ENCODE measurements at places on chromosomes 5 and 9.

DNA sequence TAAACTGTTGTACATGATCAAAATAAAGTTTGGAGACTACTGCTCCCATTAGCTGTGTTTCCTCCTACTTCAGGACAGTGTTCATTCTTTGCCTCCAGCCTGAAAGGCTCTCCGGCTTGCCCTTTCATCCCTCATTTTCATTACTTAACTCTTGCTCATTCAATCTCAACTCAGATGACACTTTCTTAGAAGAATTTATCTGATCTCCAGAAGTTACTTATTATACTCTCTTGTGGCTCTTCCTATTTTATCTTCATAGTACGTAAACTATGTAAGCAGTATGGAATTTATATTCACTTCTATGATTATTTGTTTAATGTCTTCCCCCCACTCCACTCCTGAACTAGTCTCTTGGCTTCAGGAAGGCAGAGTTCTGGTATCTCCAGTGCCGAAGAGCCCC, 1737.9 kb upstream of the C9orf72 start:
- no peaks in the 10 kb centered on the region for H3K4me1 ChIP-seq
- no peaks in the 10 kb centered on the region for H3K36me3 ChIP-seq
- no peaks in the 10 kb centered on the region for H3K27me3 ChIP-seq
- no peak for DNase-seq
- no peak overlapping the region for H3K4me3 ChIP-seq

DNA sequence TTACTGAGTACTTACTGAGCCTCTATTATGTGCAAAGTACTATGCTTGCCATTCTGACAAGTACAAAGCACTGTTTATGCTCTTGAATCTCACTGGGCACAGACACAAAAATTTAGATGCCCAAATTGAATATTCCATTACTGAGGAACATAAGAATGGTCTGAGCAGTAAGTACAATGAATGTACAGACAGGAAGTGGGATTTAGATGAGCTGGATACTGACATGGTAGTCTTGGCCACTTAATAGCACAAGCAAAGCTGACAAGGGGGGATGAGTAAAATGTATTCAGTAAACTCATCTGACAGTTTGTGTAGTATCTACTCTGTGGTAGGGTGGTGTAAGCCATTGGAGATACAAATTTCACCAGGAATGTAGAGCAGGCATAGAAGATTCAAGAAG, 132.4 kb downstream of the EFNA5 start:
- H3K4me3 ChIP-seq: no peak overlapping the region
- H3K36me3 ChIP-seq: no peaks in the 10 kb centered on the region
- peaks cover 5% of the 10 kb centered on the region for H3K27me3 ChIP-seq
- H3K27ac ChIP-seq: no peak overlapping the region
- no peak for DNase-seq

DNA sequence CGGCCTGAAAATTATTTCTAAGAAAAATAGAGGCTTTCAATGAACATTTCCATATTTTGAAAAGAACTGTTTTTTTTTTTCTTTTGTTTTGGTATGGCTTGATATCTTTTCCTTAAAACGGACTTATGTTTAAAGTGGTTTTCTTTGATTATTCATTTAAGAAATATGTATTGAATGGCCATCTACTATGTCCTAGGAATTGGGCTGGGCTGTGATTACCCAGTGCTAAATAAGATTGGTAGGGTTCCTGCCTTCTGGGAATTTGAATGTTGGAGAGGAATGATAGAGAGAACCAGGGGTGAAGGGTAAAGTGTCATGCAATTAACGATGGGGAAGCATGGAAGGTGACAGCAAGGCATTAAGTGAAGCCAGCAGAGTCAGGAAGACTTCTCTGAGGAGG, 33.2 kb downstream of the TNFSF8 start:
- no peak for DNase-seq
- peaks cover 29% of the 10 kb centered on the region for H3K4me1 ChIP-seq
- no peak overlapping the region for H3K4me3 ChIP-seq

DNA sequence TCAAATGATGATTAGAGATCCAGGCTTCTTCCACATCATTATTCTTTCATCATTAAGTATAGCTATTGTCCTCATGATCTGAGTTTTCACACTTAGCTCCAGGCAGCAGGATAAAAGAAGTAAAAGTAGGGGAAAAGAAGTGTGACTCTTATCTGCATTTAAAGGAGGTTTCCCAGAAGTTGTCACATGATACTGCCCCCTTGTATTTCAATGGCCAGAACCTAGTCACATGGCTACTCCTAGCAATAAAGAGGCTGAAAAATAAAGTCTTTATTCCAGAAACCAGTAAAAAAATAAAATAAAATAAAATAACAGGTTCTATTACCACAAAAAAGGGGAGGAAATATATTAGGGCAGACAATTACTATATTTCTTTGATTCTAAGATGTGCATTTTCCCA, 5.3 kb upstream of the NDUFS4 start:
- no peaks in the 10 kb centered on the region for H3K4me1 ChIP-seq
- H3K27me3 ChIP-seq: peaks cover 13% of the 10 kb centered on the region
- DNase-seq: no peak

GRCh38 chr5:131280417-131280816, 16.6 kb downstream of the CDC42SE2 start:
- peak overlapping the region; percentile 85 for H3K27ac ChIP-seq
- DNase-seq: no peak
- H3K4me3 ChIP-seq: peak overlapping the region; percentile 24
- peaks cover 39% of the 10 kb centered on the region for H3K4me1 ChIP-seq

DNA sequence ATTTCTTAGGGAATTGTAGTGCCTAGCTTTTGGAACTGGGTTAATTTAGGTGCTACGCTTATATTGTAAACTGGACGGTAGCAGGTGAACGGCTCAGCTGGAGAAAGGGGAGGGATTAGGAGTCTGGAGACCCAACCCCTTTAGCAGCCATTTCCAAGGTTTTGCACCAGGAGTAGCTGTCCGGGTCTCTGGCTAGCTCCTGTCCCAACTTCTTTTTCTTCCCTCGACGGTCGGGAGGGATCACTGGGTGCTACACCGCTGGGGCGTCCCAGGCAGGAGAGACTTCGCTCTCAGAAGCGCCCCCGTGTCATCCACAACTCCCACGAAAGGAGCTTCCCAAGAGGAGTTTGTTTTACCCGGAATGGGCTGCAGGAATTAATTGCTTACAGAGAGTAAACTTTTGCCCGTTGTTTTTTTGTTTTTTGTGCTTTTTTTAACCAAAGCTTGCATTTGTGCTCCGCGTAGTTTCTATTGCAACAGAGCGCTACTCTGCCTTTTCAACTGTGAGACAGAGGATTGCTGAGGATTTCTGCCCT, 1640.9 kb upstream of the C9orf72 start:
- no peak overlapping the region for H3K27ac ChIP-seq
- no peaks in the 10 kb centered on the region for H3K36me3 ChIP-seq
- peaks cover 21% of the 10 kb centered on the region for H3K27me3 ChIP-seq
- DNase-seq: no peak
- peaks cover 4% of the 10 kb centered on the region for H3K4me1 ChIP-seq
- H3K4me3 ChIP-seq: no peak overlapping the region

GRCh38 chr9:109286981-109287380, 33.9 kb downstream of the EPB41L4B start:
- peaks cover 4% of the 10 kb centered on the region for H3K27me3 ChIP-seq
- H3K4me3 ChIP-seq: no peak overlapping the region
- no peak overlapping the region for H3K27ac ChIP-seq
- H3K36me3 ChIP-seq: no peaks in the 10 kb centered on the region

- no peak for DNase-seq
- H3K4me3 ChIP-seq: no peak overlapping the region
- no peaks in the 10 kb centered on the region for H3K4me1 ChIP-seq
- H3K27ac ChIP-seq: no peak overlapping the region
- H3K36me3 ChIP-seq: no peaks in the 10 kb centered on the region
Observed at GRCh38 chr9:14782286-14783051, 59.9 kb upstream of the CER1 start.

- no peak overlapping the region for H3K4me3 ChIP-seq
- H3K27me3 ChIP-seq: peaks cover 16% of the 10 kb centered on the region
- H3K36me3 ChIP-seq: no peaks in the 10 kb centered on the region
- H3K27ac ChIP-seq: no peak overlapping the region
Observed at GRCh38 chr9:127384901-127385300, 12.1 kb upstream of the SLC2A8 start.

- H3K36me3 ChIP-seq: peaks cover 2% of the 10 kb centered on the region
- H3K27ac ChIP-seq: no peak overlapping the region
- no peaks in the 10 kb centered on the region for H3K27me3 ChIP-seq
- DNase-seq: no peak
- H3K4me3 ChIP-seq: no peak overlapping the region
- H3K4me1 ChIP-seq: peaks cover 2% of the 10 kb centered on the region
Observed at GRCh38 chr5:65475336-65475735, 6.4 kb downstream of the ADAMTS6 start.

DNA sequence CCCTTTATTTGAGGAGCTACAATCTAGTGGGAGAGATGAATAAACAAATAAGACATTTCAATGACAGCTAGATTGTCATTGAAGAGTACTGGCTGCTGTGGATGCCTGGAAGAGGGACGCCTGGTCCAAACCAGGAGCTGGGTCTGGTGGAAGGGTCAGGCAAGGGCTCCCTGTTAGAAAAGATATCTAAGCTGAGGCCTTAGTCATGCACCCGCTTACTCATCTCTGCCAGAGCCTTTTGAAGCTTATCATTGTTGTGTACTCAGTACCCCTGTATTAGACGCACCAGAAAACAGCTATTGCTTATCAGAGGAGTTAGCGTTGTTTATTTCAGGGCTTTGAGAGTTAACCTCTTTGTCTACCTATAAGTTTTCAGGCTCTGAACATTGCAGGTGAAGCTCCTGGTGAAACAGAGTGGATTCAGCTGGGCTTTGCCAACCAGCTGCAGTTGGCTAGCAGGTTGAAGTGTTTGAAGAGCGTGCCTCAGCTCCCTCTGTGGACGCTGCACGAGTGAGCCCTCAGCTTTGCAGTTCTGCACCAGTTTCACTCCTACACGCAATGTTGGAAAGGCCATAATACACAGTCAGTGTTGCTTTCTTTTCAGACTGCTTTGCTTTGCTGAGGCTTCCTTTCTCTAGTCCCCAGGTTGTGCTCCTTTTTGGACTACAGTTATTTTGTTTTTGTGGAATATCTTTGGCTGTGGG, 5.6 kb upstream of the GPR151 start:
- no peak overlapping the region for H3K4me3 ChIP-seq
- DNase-seq: no peak

- no peaks in the 10 kb centered on the region for H3K36me3 ChIP-seq
- peaks cover 17% of the 10 kb centered on the region for H3K27me3 ChIP-seq
- H3K4me1 ChIP-seq: no peaks in the 10 kb centered on the region
- no peak overlapping the region for H3K4me3 ChIP-seq
Observed at GRCh38 chr9:2872931-2873323, 29.0 kb upstream of the PUM3 start.

GRCh38 chr5:158895588-158895987, 204.1 kb downstream of the EBF1 start:
- H3K4me3 ChIP-seq: no peak overlapping the region
- H3K36me3 ChIP-seq: peaks cover 9% of the 10 kb centered on the region
- peak overlapping the region; percentile 97 for H3K27ac ChIP-seq
- no peaks in the 10 kb centered on the region for H3K27me3 ChIP-seq

GRCh38 chr5:78508186-78508765, 140.3 kb downstream of the LHFPL2 start:
- peak overlapping the region; percentile 38 for H3K27ac ChIP-seq
- peaks cover 14% of the 10 kb centered on the region for H3K4me1 ChIP-seq
- DNase-seq: no peak
- no peaks in the 10 kb centered on the region for H3K27me3 ChIP-seq
- H3K36me3 ChIP-seq: peaks cover 2% of the 10 kb centered on the region

DNA sequence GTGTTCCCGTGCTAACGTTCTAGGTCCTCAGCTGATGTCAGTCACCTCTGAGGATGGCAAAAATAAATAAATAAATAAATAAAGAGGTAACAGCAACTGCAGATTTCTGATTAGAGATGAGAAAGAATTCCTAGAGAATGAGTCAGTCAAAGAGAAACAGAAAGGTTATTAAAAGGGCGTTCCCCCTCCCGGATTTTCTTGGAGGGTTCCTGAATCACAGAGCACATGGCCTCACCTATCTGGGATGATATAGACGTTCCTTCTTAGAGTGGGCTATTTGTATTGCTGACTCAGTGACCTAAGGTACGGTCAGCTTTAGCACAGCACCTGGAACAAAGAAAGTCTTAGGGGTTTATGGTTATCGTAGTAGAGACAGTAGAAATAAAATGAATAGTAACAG, 30.6 kb downstream of the HTR4 start:
- H3K27ac ChIP-seq: no peak overlapping the region
- H3K4me3 ChIP-seq: no peak overlapping the region
- peaks cover 12% of the 10 kb centered on the region for H3K27me3 ChIP-seq
- H3K4me1 ChIP-seq: no peaks in the 10 kb centered on the region
- DNase-seq: no peak

DNA sequence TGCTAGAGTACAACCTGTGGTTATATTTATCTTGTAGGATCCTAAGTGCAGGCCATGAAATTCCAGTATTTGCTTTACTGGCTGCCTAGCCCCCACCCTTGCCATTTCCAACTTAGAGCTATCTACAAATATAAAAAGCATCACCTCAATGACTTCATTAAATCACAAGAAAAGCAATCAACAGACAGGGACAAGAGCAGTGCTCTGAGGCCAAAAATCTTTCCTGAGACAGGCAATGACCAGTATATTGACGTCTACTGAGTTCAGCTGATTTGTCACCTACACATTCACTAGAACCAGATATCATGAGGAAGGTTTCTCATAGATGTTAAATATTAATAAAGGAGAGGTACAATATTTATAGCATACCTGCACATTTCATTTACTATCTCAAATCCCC, 38.4 kb upstream of the CTNNAL1 start:
- no peaks in the 10 kb centered on the region for H3K27me3 ChIP-seq
- H3K4me1 ChIP-seq: no peaks in the 10 kb centered on the region
- DNase-seq: no peak
- peaks cover 54% of the 10 kb centered on the region for H3K36me3 ChIP-seq

- no peak overlapping the region for H3K27ac ChIP-seq
- no peaks in the 10 kb centered on the region for H3K27me3 ChIP-seq
- no peak for DNase-seq
- H3K4me3 ChIP-seq: no peak overlapping the region
- no peaks in the 10 kb centered on the region for H3K36me3 ChIP-seq
- no peaks in the 10 kb centered on the region for H3K4me1 ChIP-seq
Observed at GRCh38 chr5:38515646-38516045, 40.8 kb downstream of the LIFR start.

DNA sequence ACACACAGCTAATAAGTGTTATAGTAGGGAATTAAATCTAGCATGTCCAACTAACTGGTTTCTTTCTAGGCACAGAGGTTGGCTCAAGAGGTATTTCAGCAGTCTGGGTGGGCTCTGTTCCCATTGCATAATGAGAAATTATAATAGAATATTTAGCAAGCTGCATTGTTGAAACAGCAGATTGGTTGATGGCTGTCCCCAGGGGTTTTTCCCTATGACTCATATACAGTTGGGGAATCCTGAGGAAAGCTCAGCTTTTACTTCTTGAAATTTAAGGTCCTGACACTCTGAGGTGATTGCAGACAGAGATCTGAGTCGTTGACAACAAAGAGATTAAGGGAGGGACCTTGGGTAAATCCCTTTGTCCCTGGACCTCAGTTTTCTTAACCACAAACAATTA, 38.3 kb upstream of the TNFSF8 start:
- H3K27me3 ChIP-seq: peaks cover 2% of the 10 kb centered on the region
- DNase-seq: no peak
- H3K36me3 ChIP-seq: peaks cover 2% of the 10 kb centered on the region

Measured in memory B cell (primary cell).